Activated naive CD8-positive, alpha-beta T cell treated with anti-CD3 and anti-CD28 coated beads, Interleukin-2, amount 10 ng/mL, durations not matched to agents 7 days and 5 days (primary cell): ENCODE measurements at places on chromosomes 1 and 21. TPM values are rescaled to one million over a fixed set of nuclear protein-coding genes. Genes with fewer than 3 reads are reported as not detected.

DNA sequence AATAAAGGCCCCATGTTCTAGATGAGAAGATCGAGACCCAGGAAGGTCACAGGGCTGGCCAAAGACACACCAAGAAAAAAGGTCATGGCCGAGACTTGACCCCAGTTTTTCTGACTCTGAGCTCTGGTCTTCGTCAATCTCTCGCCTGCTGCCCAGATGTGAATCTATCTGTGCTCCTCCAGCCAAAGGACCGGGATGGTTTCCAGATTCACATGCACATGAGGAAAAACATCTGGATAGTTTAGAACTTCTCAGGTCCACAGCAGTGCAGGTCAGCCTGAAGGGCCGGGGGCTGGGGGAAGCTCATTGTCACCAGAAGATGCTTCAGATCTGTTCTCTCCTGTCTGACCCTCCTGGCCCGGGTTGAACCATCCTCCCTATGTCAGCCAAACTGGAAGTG, 49.0 kb downstream of the KCNN3 start:
- DNase-seq: no peak

DNA sequence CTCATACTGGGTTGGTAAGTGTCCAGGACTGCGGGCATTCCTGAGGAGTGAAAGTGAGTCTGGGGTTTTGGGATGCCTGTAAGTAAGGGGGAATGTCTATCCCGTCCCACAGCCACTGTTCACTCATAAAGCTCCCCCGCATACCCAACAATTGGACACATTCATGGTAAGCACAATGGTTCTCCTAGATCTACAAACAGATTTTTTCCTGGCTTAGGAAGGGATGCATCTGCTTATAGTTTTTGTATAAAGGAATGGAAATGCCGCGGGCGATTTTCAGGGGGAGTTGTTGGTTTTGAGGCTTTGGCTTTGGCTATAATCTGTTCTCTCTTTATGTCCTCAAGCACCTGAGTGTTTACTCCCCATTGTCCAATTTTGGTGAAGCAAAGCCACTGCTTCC, 7.1 kb downstream of the ERVH48-1 start:
- DNase-seq: no peak

DNA sequence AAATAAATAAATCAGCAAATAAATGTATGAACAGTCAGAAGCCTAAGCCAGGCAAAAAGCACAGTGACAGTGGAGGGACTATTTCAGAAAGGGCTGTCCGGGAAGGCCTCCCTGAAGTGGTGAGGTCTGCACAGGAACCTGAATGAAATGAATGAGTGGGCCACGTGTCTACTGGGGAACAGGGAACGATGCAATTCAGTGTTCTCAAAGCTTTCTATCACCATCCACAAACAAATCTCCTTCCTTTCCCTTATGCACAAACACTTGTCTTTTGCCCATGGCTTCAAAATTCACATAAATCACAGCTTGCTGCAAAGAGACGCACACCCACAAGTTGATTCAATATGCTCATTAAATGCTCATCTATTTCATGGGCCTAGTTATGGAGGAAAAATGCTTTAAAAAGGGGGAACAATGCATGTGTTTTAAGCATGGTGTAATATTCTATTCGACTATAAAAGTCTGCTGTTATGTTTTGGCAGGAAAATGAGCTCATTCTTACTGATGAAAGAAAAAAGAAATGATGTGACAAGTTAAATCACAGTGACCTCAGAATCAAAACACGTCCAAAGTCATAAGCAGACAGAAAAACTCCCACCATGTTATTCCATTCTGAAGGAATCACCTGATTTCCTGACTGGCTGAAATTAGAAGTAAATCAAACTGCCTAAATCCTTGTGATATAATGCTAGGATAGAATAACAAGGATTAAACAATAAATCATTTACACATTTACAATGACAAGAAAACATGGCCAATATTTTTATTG, 21.6 kb downstream of the URB1 start:
- DNase-seq: no peak

- DNase-seq: no peak
Observed at GRCh38 chr1:225277445-225277844, 150.4 kb downstream of the LBR start.

GRCh38 chr1:40309374-40310128, 7.5 kb downstream of the COL9A2 start:
- DNase-seq: no peak

DNA sequence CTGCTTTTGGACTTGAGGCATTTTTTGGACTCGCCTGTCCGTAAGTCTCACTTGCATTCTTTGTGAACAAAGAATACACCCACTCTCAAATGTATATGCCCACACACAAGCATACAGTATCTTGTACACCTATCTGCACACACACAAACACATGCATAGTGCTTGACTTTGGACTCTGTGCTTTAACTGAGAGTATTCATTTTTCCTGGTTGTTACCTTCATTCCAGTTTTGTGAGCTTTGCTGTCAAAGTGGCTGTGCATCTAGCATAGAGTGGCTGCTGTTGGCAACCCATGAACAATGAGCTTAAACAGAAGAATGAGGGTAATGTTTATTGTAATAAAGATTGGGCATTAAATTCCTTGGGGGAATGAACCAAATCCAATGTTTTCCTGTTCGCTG, 199.0 kb downstream of the PDE4B start:
- DNase-seq: no peak

Gene PADI4
- total RNA-seq: 4.3 TPM

Gene BARHL2
- not detected for total RNA-seq

Gene STK40
- 64.7 TPM for total RNA-seq

Gene SPATA45
- not detected for total RNA-seq
